AG04449 (cell line): ENCODE measurements at places on chromosomes 5 and 9.
A peak's percentile ranks its signal among the peaks of the same experiment; 100 is the strongest.

- DNase-seq: no peak
These were observed 336.9 kb upstream of the MSX2 start for GRCh38 chr5:174387448-174387847.

- DNase-seq: no peak
These were observed 230.3 kb upstream of the ZNF462 start for GRCh38 chr9:106632621-106633020.

DNA sequence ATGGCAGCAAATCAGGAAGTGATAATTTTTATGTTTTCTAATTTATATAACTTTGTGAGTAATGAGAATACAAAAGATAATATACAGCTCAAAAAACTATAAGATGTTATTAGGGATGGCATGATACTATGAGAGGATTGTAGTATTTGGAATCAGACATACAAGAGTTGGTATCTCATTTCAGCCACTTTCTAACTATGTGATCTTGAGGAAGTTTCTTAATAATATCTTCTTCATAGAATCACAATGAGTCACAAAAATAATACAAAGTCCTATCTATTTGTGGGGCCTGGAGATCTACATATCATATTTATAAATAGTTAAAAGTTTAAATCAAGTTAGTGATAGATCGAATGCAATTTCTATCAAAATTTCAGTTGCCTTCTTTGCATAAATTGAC, 23.7 kb upstream of the TMED7 start:
- no peak for DNase-seq

GRCh38 chr5:150438873-150439546, 10.5 kb downstream of the RPS14 start:
- DNase-seq: no peak

- DNase-seq: peak; percentile 31
These were observed 156.1 kb upstream of the DAB2 start for GRCh38 chr5:39580702-39581453.

GRCh38 chr5:37520811-37521210, 141.7 kb downstream of the WDR70 start:
- DNase-seq: no peak

DNA sequence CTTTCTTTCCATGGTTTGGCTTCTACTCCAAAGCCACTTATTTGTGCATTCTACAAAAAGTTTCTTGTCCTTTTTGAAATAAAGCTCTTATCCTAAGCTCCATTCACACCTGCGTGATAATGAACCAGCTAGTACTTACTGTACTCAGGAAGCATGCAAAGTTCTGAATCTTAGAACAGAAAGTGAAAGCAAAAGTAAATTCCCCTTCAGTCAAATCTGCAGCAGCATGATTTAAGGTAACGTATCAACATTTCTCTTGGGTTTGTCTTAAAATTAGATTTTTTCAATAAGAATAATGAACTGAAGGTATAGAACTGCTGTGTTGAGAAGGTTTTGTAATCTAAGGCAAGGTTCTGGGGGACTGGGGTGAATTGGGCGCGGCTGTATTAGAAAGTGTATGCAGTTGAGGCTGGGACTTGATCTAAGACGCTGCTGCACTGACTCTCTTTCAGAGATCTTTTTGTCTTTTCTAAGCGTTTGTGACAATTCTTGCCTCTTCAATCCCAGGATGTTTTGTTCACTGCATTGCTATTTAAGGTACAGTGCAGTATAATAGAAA, at the start of gene ERAP2:
ERAP2 (plus strand) TSS at position 209 of the 559 bp plus-strand sequence. CDS start 3,186 bp downstream, outside the sequence.
- DNase-seq: no peak

- no peak for DNase-seq
These were observed 92.7 kb downstream of the KIF4B start for GRCh38 chr5:155106221-155106620.

DNA sequence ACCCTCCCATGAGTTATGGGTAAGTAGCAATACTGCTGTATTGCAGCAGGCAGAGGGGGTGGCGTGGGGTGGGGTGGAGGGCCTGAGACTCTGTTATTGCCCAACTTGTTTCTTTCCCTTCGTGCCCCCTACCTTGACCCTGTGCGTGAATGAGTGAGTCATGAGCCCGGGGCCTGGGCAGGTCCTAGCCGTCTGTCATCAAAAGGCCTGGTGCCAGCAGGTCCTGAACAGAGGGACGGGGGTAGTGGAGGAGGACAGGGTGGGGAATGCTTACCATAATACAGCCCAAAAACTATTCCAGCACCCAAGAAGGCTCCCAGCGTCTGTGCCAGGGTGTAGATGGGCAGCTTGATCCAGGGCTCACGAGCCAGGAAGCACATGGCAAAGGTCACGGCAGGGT, 4.3 kb downstream of the AQP3 start:
- no peak for DNase-seq

- no peak for DNase-seq
These were observed 62.9 kb upstream of the SYNPO start for GRCh38 chr5:150577378-150578139.

DNA sequence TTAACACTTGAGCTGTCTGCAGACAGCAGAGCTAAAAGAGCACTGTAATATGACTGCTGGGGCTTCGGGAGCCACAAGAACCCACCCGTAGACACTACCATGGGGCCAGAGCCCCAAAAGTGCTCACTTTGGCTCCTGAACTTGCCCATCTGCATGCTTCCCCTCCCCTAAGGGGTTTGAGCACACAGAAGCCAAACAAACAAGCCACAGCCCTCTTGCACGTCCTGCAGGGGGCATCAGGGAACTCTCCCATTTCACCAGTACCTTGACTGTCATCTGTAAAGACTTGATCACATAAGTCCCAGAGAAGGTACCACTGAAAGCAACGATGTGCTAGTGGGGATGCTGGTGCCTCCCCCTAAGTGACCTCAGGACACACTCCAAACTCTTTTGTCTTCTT, 681.8 kb downstream of the SEMA5A start:
- no peak for DNase-seq

DNA sequence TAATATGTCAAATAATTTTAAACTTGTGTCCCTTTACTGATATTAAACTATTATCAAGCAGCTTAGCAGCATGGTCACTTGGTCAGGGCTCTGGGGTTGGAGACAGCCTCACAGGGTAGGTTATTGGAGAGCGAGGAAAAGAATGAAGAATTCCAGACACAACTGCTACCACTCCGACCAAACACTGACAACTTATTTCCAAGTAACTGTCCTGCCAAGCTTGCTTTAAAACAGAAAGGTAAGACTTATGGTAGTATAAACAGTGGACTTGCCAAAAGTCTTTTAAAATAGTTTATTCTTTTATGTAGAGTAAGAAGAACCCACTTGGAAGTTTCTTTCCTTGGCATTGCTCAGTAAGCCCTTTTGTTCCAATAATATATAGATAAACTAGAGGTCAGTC, 364.1 kb downstream of the DEPDC1B start:
- no peak for DNase-seq

DNA sequence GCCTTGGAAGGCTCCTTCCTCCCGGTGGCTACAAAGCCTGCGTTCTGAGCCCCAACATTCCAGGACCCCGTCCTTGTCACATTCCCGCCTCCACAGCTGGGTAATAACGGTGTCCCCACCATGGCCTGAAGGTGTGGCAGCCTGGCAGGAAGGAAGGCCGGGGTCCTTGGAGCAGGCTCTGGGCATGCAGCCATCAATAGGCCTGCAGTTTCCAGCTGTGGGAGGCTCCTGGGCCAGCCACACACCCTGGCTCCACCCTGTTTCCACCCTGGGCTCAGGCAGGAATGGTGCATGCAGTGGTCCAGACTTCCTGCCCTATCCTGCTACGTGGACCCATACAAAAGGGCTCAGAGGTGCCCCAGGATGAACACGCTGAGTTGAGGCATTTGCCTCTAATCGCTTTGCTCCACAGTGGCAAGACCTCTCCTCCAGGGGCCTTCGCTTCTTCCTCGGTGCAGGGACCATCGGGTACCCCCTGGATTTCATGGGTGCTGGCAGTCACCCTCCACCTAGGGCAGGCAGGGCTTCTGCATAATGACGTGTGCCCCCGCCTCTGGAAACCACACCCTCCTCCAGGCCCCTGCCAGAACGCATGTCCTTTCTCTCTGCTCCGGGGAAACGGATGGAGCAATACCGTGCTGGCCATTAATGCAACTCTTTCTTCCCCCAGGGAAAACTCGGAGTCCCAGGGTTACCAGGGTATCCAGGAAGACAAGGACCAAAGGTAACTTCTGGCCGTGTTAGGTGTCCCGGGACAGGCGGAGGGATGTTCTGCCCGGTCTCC, 95.1 kb upstream of the FCN2 start:
- DNase-seq: no peak

GRCh38 chr5:167902298-167902697, 389.1 kb upstream of the WWC1 start:
- no peak for DNase-seq

DNA sequence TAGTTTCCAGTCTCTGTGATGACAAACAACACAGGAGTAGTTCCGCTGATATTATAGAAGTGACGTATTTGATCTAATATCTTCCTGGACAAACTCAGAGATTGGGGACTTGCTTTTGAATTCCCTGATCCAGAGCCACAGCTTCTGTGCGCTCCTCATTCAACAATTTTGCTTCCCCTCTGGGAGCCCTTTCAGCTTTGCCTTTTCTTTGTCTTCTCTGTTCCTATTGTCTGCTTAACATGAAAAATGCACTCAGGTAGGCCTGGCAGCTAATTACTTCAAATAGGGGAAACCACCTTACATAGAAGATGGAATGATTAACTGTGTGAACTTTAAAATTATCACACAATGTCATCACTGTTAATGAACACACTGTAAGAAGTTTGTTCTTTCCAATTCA, 192.9 kb downstream of the EPB41L4A start:
- DNase-seq: no peak

- DNase-seq: no peak
These were observed 178.1 kb downstream of the FGF1 start for GRCh38 chr5:142507531-142508372.

DNA sequence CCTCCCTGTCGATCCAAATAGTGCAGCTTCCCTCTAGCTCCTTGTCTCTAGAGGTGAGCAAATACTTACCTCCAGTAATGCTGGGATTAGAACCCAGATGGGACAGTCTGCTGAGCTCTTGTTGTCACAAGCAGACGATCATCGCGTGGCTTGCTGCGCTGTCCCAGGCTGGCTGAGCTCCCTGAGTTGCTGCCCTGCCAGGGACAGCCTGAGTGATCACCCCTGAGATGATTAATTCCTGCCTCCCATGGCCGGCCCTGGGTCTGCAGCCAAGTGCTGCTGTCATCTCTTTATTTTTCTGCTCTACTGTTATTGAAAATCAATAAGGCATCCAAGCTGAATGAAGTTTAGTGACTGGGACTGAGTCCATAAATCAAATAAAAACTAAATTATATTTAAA, 94.0 kb upstream of the ALDH1B1 start:
- no peak for DNase-seq

DNA sequence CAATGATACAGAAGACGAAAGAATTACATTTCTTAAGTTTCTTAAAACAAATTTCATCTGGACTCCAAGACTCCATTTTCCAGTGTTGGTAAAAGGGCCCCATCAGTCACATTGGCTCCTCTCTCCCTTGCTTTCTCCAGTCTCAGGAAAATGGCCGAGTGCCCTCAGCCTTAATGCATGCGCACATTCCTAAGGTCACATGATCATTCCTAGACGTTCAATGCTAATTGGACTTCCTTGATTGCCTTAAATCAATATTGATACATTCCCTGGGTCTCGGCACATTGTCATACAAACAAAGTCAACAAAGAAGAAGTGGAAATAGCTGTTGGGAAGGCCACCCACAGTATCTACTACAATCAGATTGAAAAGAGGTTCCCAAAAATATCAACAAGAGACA, 413.6 kb upstream of the GRAMD2B start:
- no peak for DNase-seq

GRCh38 chr5:178818094-178818493, 41.7 kb upstream of the ZNF354B start:
- DNase-seq: no peak

- no peak for DNase-seq
These were observed at the start of gene GFRA3 for GRCh38 chr5:138274189-138274853. GFRA3 (minus strand) TSS chr5:138274621; CDS start chr5:138274424, 197 bp downstream.

GRCh38 chr9:104833696-104834095, 69.8 kb downstream of the NIPSNAP3B start:
- no peak for DNase-seq

DNA sequence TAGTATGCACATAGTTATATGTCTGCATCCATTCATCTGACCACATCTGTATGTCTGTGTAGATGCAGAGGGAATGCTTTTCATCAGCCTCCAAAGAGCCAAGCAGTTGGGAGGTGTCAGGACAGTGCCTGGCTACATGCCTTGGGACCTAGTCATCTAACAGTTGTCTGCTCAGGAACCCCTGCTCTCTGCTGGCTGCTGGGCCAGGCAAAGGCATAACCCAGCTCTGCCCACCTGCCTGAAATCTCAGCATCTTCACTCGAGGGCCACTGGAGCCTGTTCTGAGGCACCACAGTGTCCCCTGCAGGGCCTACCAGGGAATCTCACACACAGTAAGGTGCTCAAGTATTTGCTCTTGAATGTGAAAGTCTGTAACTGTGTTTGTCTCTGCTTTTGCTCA, 3.7 kb downstream of the C9orf50 start:
- no peak for DNase-seq

DNA sequence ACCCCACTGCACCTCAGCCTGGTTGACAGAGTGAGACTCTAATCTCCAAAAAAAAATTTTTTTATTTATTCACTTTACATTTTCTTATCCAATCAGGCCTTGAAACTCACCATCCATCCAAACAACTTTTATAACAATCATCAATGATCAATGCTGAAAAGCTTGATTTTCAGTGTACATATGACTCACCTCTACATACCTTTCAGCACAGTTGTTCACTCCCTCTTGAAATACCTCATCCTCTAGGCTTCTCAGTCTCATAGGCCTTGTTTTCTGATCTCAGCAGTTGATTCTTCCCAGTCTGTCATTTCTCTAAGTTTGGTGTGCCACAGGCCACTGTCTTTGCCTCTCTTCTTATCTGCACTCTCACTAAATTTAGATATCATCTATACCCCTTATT, 36.2 kb downstream of the GRIN3A start:
- no peak for DNase-seq

DNA sequence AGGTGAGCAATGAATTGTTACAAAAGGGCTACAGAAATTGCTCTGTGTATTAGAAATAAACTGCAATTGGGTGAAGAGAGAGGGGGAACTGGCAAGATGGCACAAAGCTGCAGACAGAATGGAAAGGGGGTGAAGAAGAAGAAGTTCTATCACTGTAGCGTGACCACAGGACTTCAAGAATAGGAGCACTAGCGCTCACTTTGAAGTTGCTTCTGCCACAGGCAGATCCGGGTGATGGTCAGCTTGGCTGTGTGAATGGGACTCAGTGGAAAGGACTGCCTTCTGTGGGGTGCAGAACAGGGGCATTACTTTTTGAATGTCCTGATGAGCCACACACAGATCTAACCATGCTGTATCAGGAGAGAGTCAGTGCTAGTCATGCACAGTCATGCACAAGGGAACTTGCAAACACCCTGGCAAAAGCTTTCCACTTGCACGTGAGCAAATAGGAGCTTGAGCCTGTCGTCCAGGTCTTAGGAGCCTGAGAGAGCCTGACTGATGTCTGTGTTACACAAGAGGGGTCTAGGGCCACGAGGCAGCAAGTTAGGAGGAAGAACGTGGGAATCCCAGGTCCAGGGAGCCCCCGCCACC, 16.3 kb downstream of the IL5 start:
- no peak for DNase-seq

- DNase-seq: no peak
These were observed 38.6 kb downstream of the AMBP start for GRCh38 chr9:114039484-114039883.

- DNase-seq: no peak
These were observed 502.5 kb upstream of the SEMA6A start for GRCh38 chr5:117077142-117077541.

- DNase-seq: no peak
These were observed 549.3 kb downstream of the RAB3C start for GRCh38 chr5:59132131-59132530.
